Vagina (tissue), 2 donors: ENCODE measurements at places on chromosomes 12 and 14.

- no peak for DNase-seq
These were observed 11.9 kb upstream of the UBE2N start for GRCh38 chr12:93453633-93454032.

DNA sequence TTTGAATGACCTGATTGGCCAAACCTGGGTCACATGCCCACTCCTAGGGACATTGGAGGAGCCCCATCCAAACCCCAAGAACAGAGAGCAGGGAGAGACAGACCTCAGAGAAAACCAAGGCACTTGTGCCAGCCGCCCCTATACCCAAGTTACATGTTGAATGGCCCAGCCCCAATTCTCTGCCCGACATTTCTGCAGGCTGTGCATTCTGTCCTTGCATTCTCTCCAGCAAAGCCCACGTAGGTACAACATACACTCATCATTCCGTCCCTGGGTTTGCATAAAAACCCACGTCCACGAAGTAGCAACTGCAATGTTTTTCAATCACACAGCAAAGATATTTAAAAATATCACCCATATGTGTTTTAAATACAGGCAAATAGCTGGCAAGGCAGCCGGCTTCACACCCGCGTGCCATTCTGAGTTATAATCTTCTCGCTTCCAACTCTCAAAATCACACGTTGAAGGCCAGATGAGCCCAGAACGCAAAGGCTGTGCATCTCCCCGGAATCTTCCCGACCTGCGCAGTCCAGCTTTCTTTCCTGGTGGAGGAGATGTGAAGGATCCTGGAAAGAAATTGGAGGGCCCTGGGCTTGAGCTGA, 91.7 kb upstream of the MYL2 start:
- DNase-seq: no peak

GRCh38 chr12:6871052-6871957, 1.8 kb downstream of the SPSB2 start:
- no peak for DNase-seq

- no peak for DNase-seq
These were observed 30.2 kb upstream of the FRS2 start for GRCh38 chr12:69440016-69440415.

DNA sequence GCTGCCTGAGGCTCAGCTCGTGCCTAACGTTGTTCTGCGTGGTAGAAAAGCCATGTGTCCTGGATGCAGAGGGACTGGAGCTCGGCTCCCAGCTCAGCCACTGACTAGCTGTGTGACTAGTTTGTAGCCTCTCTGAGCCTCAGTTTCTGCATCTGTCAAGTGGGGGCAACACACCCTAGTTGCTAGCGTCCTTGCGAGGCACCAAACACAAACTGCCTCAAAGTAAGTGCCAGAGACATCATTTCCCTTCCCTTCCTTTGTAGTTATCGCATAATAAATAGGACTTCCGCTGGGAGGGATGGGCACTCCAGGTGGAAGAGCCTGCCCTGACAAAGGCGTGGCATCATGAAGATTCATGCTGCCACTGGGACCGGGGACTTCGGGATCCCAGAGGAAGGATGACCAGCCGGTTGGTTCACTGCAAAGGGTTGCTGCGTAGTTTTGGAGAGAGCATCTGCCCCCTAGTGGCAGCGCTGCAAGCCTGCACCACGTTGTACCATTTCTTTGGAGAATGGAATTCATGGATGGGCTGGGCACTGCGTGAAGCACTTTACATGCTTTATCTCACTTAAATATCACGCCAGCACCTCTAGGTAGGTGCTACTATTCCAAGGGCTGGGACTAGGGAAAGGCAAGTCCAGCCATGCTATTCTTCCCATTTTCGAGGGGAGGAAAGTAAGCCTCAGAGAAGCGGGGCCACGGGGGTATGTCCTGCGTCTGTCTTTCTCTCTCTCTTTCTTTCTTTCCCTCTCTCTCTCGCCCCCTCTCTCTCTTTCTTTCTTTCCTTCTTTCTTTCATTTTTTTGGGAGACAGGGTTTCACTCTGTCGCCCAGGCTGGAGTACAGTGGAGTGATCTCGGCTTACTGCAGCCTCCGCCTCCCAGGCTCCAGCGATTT, 4.6 kb downstream of the CCDC197 start:
- no peak for DNase-seq

DNA sequence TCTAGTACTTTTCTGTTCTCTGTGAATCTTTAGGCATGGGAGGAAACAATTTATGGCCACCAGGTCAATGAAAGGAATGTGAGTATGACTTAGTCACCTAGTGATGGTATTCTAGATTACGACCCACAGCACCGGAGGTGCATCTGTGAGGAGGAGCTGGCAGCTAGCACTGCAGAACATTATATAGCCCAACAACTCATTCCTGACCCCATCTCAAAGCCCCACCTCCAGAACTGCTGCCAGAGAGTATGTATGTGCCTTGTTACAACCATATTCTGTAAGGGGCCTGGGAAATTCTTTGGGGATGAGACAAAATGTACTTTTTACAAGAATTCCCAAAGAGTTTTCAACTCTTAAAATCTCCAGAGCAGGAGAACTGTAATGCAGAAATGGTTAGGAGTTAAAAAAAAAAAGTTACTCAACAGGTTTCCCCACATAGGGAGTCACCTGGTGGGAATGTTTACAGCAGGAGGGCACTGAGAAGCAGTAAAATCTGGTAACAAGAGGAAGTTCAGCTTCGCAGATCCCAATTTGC, 34.9 kb upstream of the CERS5 start:
- DNase-seq: no peak

DNA sequence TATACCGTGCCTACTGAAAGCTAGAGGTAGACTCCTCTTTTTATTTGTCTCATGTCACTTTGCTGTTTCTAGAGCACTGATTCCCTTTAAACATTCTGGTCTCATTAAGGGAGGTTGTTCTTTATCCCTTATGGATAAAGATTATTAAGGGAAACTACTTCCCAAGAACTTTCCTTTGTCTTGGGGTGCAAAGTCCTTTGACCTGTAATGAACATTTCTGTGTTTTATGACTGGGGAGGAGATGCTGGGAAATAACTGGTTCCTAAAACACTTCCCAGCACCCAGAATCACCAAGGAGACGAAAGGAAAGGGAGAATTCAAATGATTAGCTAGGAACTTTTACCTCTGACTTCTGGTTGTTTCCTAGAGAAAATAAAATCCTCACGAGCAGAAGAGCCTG, 63.2 kb upstream of the ACTN1 start:
- DNase-seq: no peak

DNA sequence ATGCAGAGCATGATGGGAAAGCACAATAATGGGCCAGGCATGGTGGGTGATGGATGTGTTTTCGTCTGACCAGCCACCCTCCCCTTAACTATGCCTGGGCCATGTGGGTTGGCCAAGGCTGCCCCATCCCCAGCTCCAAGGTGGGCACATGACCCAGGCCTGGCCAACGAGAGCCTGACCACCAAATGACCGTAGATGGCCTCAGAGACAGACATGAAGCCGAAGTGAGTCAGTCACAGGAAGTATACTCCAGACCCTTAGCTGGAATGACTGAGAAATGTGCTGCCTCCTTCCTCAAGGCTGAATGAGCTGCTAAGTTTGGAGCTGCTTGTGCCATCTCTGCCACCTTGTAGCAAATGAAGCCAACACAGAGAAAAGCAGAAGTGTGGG, 233.6 kb downstream of the BCL11B start:
- no peak for DNase-seq

GRCh38 chr12:99529966-99530365, 117.6 kb upstream of the GARIN6 start:
- no peak for DNase-seq

DNA sequence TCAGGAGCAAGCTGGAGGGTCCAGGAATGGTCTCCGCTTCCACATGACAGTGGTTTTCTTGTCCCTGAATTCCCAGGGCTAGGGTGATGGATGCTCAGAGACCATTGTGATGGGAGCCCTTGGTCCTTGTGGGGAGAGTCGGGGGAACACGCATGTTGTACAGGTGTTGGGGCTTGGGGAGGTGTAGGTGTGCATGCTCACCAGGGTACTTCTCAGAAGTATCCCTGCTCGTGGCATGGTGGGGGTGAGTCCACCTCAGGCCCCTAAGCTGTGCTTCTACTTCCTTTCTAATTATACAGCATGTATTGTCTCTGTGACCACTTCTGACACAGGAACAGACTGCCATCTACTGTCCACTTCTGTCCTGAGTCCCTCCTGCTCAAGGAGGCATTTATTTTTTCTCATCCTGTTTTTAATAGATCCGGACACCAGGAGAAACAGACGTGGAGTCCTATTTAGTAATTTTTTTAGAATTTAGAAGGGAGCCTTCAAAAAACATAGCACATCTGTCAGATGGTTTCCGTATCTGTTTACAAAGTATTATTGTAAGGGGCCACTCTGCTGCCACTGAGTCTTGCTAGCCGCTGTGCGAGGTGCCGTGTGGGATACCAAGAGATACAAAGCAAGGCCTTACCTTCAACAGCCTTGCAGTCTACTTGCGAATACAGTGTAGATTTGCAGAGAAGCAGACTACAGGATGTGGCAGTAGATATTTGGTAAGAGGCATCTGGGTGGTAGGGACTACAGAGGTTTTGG, 10.5 kb downstream of the NTF3 start:
- DNase-seq: no peak

DNA sequence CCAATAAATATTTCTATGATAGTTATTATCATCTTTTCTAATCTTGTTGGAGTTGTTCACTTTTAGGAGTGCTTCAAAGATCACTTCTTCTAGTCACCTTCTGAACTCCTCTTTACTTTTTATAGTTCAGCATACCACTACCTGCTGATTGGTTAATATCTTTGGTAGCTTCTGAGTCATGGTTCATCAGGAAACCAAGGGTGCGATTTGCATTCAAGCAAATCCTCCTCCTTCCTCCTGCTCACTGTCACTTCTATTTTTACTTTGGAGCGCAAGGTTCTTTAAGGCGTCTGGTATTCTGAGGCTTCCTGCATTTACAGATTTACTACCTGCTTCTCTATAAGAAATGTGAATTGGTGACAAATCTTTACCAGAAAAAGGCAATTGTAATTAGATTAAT, 24.0 kb downstream of the SYT1 start:
- no peak for DNase-seq

GRCh38 chr14:34043627-34044372, 92.9 kb upstream of the EGLN3 start:
- DNase-seq: no peak

DNA sequence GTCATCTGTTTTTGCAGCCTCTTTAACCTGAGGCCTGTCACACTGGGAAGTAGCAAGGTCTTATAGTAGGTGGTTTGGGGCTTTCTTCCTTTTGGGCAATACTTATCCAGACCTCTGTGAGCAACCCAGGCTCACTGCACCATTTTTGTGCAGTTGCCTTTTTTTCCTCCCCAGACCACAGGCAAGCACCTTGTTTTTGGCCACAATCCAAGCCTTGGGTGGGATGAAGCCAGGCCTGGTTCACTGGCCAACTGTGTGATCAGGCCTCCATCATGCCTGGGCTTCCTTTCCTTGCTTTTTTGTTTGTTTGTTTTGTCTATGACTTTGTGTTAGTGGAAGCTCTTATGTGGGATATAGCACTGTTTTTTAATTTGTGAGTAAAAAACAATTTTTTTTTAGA, 71.7 kb downstream of the DNAH10 start:
- no peak for DNase-seq

- no peak for DNase-seq
These were observed 12.1 kb downstream of the ACADS start for GRCh38 chr12:120737557-120738251.

- DNase-seq: no peak
These were observed 8.3 kb downstream of the TMTC2 start for GRCh38 chr12:82694970-82695369.

- no peak for DNase-seq
These were observed 8.1 kb upstream of the NRIP2 start for GRCh38 chr12:2842948-2843347.

DNA sequence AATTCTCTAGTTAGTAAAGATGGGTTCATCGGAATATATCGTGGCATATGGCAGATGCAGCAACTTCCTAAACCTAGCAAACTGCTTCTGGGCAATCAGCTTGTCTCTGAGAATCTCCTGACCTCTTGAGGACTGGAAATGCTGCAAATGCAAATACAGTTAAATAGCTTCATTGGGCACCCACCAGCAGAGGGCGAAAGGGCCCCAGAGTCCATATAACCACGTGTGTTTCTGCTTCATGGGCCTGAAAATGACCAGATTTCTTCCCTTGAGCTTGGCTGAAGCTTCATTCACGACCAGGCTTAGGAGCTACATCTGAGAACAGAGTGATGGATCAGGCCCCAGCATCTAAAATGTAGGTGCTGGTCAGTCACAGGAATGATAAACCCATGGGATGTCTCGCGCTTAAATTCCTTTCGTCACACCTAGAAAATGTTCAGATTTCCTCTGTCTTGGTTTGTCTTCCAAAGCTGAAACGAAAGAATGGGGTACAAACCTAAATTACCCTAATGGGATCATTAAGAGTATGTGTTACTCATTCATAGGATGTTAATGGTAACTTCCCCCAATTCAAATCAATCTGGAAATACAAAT, 1482.5 kb upstream of the TMEM132C start:
- no peak for DNase-seq

DNA sequence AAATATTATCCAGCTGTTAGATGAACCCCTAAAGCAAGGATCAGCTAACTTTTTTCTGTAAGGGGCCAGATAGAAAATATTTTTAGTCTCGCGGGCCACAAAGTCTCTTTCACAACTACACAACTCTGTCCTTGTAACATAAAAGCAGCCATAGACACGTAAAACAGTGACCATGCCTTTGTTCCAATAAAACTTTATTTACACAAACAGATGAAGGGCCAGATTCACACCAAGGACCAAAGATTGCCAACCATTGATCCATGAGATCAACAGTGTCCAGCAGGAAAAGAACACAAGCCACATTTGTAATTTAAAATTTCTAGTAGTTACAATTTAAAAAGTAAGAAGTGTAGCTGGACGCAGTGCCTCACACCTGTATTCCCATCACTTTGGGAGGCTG, 109.7 kb downstream of the PHETA1 start:
- no peak for DNase-seq

GRCh38 chr12:116456330-116457082, 102.7 kb upstream of the MAP1LC3B2 start:
- DNase-seq: no peak

DNA sequence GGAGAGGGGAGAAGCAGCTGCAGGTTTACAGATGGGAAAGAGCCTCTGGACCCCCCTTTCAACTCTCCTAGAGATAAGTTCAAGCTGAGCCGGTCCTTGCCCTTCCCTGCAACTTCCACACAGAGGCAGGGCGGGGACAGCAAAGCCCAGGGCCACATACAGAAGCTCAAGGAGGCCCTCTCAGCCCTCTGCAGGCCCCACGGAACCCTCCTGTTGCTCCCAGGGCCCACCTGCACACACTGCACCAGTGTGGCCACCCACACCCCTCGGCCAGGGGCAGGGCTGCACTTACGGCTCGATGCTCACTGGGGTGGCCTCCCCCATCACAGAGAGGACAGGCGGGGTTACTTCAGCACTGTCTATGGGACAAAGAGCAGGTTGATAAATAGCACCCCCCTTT, 13.0 kb upstream of the PNMA1 start:
- DNase-seq: no peak
